ENCODE measurements at places on chromosomes 2 and 18.

DNA sequence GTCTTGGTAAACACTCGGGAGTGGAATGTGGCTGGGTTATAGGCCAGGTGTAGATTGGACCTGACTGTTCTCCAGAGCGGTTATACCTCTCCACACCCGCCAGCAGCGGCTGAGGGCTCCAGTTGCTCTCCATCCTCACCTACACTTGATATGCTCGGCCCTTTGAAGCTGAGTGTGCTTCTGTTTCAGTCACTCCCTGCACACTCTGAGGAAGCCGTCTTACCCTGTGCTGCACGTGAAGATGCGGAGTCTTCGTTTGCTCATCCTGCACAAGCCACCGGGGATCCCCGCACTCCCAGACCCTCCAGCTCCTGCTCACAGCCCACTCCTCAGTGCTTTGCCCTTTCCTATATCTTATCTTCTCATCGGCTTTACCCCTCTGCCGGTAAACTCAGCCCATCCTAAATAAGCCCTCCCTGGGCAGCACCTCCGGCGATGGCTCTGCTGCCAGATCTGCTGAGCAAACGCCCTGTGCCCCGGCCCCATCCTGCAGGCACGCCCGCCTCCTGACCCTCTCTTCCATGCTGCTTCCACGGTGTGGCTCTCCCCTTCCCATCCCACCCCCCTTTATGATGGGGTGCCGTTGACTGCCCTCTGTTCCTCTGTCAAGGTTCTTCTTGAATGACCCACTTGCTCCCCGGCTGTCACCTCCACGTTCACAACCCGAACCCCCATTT is 47.3 kb upstream of the ODC1 start:
- no peak for DNase-seq

DNA sequence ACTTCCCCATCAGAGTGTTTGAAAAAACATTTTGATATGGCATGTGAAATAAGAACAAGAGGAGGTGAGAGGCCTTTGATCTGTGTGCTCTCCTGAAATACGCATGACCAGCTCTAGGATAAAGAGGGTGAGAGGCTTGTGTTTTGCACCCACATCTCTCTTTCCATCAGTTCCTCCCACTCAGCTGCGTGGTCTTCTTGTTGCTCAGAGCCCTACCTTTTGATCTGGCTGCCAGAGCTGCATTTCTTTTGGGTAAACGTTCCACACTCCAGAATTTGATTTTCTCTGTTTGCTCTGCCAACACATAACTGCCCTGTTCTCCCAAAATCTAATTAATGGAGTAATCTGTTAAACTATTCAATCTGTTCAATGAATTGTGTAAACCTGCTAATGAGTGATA is 72.0 kb upstream of the FN1 start:
- DNase-seq: peak; percentile 7

DNA sequence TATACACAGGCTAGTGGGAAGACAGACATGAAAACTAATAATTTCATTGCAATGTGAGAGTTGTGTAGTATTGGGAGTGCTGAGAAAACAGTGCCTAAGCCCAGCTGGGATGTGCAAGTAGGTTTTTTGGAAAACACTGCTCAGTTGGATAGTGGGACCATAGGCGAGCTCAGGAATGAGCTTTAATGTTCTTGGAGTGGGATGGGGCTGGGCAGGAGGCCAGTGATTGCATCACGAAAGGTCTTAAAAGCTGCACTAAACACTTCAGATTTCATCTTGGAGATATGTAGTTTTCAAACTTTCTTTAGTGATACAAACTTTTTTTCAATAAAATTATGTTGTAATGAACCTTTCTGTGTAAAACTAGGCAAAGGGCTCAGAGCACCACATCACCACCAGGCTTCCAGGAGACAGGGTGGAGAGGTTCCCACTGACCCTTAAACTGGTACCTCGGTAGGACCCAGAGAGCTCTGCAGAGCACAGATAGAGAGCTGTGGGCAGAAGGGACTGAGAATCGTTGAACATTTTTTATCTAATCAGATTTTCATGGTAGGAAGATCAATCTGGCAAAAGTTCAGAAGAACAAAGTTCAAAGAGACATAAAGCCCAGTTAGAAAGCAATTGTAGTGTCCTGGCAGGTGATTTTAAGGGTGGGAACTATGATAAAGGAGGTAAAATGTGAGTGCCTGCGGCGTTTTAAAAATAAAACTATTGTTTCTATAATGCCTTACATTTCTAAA is 176.2 kb downstream of the TRABD2A start:
- no peak for DNase-seq

GRCh38 chr2:109318150-109318948 is 189.3 kb downstream of the SH3RF3 start:
- DNase-seq: no peak

- DNase-seq: no peak
Observed at GRCh38 chr2:98301469-98301868, 44.8 kb upstream of the CNGA3 start.

DNA sequence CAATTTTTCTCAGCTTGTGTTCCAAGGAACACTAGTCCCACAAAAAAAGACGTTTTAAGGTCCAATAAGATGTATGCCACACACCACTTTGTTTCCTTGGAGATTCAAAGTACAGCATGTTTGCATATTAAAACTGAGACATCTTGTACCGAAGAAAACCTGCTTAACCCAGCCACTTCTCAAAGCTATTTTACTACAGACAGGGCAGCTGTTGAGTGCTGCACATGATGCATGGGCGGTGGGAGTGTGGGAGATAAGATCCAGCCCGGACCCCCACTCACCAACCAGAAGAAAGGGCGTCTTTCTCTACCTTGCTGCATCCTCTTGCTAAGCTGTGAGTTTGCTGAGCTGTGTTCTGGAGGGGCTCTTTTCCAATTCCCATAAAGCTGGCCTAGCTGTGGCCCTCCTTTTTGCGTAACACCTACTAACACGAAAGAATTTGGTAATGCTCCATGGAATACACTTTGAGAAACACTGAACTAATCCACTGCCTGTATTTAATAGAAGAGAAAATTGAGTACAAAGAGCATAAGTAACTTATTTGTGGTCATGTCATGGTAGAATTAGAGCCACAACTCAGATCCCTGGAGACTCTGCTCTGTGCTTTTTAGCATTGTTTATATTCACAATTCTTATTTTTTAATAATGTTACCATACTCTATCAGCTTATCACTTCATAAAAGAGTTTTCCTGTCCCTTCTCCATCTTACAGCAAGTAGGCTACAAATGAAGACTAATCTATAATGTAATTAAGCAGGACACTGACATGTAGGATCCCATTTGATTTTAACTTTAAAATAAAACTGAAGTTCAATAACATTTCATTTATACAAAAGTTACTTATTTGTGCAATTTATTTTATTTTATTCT is 90.0 kb downstream of the PLEKHM3 start:
- DNase-seq: peak; percentile 11

GRCh38 chr18:70377317-70377799 is 88.5 kb downstream of the SOCS6 start:
- no peak for DNase-seq

DNA sequence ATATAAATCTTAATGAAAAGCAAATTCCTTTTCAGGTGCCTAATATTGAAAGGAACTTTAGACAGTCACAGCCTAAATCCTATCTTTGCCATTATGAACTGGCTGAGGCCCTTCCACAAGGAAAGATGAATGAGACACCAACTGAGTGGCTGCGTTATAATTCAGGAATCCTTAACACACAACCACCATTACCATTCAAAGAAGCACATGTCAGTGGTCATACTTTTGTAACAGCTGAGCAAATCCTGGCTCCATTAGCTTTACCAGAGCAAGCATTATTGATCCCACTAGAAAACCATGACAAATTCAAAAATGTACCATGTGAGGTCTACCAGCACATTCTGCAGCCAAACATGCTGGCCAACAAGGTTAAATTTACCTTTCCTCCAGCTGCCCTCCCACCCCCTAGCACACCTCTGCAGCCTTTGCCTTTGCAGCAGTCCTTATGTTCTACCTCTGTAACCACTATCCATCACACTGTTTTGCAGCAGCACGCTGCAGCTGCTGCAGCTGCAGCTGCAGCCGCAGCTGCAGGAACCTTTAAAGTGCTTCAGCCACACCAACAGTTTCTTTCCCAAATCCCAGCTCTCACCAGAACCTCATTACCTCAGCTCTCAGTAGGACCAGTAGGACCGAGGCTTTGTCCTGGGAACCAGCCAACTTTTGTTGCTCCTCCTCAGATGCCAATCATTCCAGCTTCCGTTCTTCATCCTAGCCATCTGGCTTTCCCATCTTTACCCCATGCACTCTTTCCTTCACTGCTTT is 340.1 kb downstream of the ZNF804A start:
- no peak for DNase-seq

- DNase-seq: no peak
Observed at GRCh38 chr2:188966079-188966571, 8.0 kb upstream of the COL3A1 start.

GRCh38 chr2:237565974-237566373 is 400 bp upstream of the PRLH start:
- no peak for DNase-seq

GRCh38 chr2:223727562-223727961 is 109.8 kb downstream of the AP1S3 start:
- DNase-seq: peak; percentile 74

- no peak for DNase-seq
Observed at GRCh38 chr2:113915082-113915819, 25.4 kb downstream of the ACTR3 start.

DNA sequence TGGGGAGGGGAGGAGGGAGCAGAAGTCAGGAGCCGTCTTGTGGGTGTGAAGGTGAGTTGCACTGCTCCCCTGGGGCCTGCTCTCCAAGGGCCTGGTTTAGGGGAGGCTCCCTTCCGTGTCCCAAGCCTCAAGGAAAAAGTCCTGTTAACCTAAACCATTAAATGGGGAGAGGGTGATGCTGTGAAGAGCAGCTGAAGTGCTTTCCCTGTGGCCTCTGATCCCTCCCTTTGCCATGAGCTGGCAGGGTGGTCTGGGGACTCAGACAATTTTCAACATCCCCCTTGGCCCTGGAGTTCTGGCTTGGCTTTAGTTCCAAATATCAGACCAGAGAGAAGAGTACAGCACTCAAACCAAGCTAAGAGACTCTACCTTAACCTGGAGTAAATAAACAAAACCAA is 692 bp upstream of the POMC start:
- no peak for DNase-seq

GRCh38 chr2:66441581-66442320 is 6.8 kb downstream of the MEIS1 start:
- no peak for DNase-seq

GRCh38 chr2:20231159-20231558 is 6.2 kb upstream of the SDC1 start:
- no peak for DNase-seq

GRCh38 chr2:174247474-174248186 is 702 bp downstream of the OLA1 start:
- DNase-seq: peak; percentile 53

DNA sequence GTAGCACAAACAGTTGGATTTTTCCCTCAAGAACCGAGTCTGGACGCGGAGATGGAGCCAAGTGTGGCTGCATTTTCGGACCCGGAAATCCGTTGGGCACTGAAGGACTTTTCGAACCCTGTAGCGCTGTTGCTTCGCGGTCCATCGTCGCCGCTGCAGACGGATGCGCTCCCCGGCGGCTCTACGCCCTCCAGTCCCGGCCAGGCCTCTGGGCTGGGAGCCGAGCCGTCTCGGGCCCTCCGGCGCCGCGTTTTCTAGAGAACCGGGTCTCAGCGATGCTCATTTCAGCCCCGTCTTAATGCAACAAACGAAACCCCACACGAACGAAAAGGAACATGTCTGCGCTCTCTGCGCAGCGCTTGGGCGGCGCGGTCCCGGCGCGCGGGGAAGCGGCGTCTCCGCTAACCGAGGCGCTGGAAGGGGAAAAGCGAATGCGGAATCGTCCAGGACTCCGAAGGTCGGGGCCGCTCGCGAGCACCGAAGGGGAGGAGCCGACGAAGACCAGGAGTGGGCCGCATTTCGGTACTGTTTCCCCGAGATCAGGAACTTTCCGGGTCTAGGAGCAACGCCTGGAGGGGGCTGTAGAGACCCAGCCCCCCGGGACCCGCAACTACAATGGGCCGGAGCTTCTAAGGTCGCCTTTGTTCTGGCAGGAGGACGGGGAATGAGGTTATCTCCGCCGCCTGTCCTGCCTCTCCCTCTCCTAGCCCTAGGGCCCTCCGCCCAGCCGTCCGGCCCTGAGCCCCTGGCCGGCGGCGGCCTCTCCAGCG is 3.2 kb downstream of the EMX1 start:
- no peak for DNase-seq

- no peak for DNase-seq
Observed at GRCh38 chr2:118059919-118060478, 28.3 kb upstream of the INSIG2 start.

DNA sequence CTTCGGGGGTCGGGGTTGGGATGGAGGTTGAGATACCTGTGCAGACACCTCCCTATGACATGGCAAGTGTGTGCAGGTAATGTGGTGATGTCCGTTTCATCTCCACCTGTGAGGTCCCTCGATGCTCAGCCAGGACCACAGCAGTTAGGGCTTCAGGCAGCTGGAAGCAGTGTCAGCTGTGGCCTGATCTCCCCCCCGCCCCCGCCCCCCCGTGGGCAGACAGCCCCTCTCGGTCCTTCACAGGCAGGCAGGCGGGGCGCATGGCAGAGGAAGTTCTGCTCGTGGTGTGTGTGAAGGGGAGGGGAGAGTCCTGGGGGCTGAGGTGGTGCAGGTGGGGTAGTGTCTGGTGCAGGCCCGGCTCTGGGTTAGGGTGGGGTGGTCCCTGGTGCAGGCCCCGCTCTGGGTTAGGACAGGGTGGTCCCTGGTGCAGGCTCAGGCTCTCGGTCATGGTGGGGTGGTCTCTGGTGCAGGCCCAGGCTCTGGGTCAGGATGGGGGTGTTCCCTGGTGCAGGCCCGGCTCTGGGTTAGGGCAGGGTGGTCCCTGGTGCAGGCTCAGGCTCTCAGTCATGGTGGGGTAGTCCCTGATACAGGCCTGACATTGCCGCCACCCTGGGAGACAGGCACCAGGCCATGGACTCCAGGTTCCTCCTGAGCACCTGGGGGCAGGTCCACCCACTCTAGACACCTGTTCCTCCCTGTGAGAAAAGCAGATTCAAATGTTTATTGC is 94.3 kb downstream of the NFATC1 start:
- no peak for DNase-seq

Data from NB4 (cell line).